ENCODE measurements at places on chromosomes 5 and 9. TPM values are rescaled to one million over a fixed set of nuclear protein-coding genes. Genes with fewer than 3 reads are reported as not detected.

DNA sequence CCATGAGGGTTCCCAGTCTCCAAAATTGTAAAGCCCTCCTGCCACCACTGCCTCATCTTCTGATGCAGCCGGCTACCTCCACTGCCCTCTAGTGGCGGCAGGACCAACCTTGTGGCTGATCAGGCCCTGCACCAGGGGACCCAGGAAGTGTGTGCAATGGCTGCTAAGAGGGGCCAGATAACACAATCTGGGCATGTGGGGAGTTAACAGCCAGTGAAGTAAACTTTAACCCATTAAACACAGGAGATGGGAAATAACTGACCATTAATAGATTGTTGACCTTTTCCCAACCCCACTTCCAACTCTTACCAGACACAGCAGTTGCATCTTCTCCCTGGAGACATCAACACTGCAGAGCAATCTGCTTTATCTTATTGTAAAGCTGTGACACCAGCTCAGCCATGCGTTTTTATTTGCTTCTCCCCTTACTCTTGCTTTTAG is 63.3 kb downstream of the FREM1 start:
- H3K27me3 ChIP-seq, result peaks cover 6% of the 10 kb centered on the region
- H3K4me3 ChIP-seq, result no peak overlapping the region
- H3K27ac ChIP-seq, result no peak overlapping the region

DNA sequence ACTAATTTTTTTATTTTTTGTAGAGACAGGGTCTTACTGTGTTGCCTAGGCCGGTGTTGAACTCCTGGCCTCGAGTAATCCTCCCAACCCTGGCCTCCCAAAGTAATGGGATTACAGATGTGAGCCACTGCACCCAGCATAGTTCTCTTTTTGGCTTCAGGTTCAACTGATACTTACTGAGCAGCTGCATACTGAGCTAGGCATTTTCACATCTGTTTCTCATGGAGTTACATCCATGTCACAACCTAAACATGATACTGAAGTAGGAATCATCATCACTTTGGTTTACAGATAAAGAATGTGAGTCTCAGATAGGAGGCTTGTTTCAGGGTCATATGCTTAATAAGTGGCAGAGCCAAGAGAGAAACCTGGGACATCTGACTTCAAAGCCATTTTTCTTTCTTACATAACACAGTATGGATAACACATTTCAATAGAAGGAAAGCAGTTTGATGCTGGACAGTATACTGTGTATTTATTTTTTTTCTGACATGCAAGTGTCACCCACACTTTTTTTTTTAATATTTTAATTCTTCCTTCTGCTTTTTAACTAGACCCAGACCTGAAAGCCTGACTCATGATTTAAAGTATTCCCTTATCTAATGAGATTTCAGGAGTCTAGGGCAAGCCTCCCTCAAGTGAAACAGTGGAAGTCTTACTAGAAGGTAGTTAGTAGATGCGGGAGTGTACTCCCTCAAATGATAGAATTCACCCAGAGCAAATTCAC is 90.8 kb downstream of the HACD4 start:
- no peak for DNase-seq
- H3K4me1 ChIP-seq, result no peaks in the 10 kb centered on the region
- no peak overlapping the region for H3K4me3 ChIP-seq
- no peaks in the 10 kb centered on the region for H3K27me3 ChIP-seq
- H3K36me3 ChIP-seq, result no peaks in the 10 kb centered on the region

DNA sequence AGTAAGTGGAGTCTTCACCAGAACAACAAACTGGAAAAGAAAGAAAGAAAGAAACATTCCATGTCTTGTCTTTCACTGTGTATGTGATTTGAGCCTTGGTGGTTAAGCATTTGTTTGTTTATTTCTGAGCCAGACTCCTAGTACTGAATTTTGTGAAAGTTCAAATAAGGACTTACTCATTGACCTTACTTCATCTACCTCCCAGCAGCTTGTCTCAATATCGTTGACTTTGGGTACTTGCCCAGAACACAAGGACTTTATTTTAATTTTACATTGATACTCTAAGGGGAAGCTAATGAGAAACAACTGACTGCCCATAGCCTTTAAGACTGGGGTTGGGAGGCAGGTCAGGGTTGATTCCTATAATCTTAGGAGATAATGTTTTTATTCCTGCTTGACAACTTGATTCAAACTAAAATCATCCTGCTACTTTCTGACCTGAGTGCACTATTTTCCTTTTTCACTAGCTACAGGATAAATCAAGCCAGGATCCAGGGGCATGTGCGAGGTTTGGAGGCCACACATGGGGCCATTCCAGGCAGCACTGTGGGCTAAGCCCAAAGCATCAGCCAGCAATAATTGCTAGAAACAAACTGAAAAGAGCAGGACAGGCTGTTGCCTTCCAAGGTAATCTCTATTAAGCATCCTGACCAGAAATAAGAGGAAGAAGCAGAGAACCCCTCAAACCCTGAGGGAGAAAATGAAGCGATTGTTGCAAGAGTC is 138.9 kb upstream of the RUSC2 start:
- H3K27me3 ChIP-seq, result no peaks in the 10 kb centered on the region
- peak; percentile 83 for DNase-seq
- no peak overlapping the region for H3K4me3 ChIP-seq
- no peaks in the 10 kb centered on the region for H3K36me3 ChIP-seq
- H3K27ac ChIP-seq, result no peak overlapping the region

DNA sequence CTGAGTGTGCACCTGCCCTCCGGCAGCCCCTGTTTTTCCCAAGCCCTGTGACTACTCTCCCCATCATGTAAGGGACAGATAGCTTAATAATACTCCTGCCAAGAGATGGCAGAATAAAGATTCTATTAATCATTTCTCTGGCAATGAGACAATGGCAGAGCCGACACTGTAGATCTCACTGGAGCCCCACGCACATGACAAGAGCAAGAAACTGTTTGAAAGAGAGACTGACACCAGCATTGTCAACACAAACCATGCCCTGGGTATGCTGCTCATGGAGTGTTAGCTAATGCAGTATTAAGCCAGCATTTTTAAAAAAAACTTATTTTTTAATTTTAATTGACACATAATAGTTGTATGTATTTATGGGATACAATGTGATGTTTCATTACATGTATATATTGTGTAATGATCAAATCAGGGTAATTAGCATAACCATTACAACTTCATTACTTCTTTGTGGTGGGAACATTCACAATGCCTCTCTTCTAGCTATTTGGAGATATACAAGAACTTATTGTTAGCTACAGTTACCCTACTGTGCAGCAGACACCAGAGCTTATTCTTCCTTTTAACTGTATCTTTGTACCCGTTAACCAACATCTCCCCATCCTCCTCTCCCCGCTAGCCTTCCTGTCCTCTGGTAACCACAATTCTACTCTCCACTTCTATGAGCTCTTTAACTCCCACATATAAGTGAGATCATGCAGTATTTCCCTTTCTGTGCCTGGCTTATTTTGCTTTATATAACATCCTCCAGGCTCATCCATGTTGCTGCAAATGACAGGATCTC is 31.5 kb upstream of the SEMA4D start:
- H3K27me3 ChIP-seq, result no peaks in the 10 kb centered on the region
- H3K36me3 ChIP-seq, result no peaks in the 10 kb centered on the region
- H3K4me3 ChIP-seq, result no peak overlapping the region
- no peak overlapping the region for H3K27ac ChIP-seq
- no peak for DNase-seq

GRCh38 chr5:120923026-120923425 is 458.9 kb downstream of the PRR16 start:
- no peaks in the 10 kb centered on the region for H3K27me3 ChIP-seq
- no peak overlapping the region for H3K27ac ChIP-seq
- H3K4me1 ChIP-seq, result no peaks in the 10 kb centered on the region
- no peaks in the 10 kb centered on the region for H3K36me3 ChIP-seq
- no peak for DNase-seq
- no peak overlapping the region for H3K4me3 ChIP-seq

Gene ADAMTS12
- polyA plus RNA-seq, result not detected

- no peak overlapping the region for H3K4me3 ChIP-seq
- no peaks in the 10 kb centered on the region for H3K27me3 ChIP-seq
- peak; percentile 40 for DNase-seq
- H3K4me1 ChIP-seq, result peaks cover 9% of the 10 kb centered on the region
- H3K36me3 ChIP-seq, result peaks cover 16% of the 10 kb centered on the region
- no peak overlapping the region for H3K27ac ChIP-seq
Measured at GRCh38 chr9:35563791-35564197, 41.3 kb upstream of the TESK1 start.

Gene SLCO6A1
- polyA plus RNA-seq, result not detected

Gene AKNA
- 11.3 TPM for polyA plus RNA-seq

DNA sequence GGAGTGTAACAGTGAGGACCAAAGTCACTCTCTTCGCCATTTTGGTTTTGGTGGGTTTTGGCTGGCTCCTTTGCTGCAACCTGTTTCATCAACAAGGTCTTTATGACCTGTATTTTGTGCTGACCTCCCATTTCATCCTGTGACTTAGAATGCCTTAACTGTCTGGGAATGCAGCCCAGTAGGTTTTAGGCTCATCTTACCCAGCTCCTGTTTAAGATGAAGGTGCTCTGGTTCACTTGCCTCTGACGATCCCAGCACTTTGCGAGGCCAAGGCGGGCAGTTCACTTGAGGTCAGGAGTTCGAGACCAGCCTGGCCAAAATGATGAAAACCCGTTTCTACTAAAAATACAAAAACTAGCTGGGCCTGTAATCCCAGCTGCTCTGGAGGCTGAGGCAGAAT is 1.8 kb upstream of the CKS2 start:
- no peaks in the 10 kb centered on the region for H3K36me3 ChIP-seq
- peak overlapping the region; percentile 98 for H3K27ac ChIP-seq
- H3K4me3 ChIP-seq, result no peak overlapping the region

Gene LECT2
- polyA plus RNA-seq, result not detected
